ENCODE measurements at places on chromosomes 2 and 18.

GRCh38 chr2:37686792-37687526, 15.5 kb upstream of the CDC42EP3 start:
- no peak for DNase-seq

DNA sequence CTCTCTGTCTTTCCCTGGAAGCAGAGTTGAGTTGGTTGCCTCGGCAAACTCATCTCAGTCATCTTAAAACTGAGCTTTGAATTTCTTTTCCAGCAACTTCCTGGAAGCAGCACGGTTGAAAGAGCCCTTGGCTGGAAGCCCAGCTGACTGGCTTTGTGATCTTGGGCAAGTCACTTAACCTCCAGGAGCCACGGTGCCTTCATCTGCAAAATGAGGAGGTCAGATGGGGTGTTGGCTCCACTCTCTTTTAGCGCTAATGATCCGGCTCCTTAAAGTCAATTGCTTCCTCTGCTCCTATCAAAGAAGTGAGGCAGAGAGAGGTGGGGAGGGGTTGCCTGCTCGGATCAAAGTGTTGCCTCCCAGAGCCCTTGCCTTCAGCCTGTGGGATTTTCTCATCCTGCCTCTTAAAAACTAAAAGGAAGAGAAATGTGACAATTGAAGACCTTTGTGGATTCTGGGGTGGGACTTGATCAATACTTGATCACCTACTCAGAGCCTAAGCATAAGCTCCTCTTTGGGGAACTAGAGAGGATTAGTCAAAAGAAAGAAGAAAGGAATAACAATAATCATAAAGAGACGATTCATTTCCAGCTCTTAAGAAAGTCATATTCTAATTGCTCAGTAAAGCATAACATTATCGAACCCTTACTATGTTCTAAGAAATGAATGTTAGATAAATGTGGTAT, 86.6 kb downstream of the MYCN start:
- DNase-seq: no peak

- DNase-seq: no peak
Observed at GRCh38 chr18:10973567-10974203, 175.7 kb downstream of the PIEZO2 start.

- no peak for DNase-seq
Observed at GRCh38 chr2:119290859-119291587, 67.4 kb downstream of the STEAP3 start.

- DNase-seq: no peak
Observed at GRCh38 chr18:30481871-30482270, 560.7 kb downstream of the DSC3 start.

GRCh38 chr2:84870306-84870705, 10.6 kb downstream of the TRABD2A start:
- no peak for DNase-seq

DNA sequence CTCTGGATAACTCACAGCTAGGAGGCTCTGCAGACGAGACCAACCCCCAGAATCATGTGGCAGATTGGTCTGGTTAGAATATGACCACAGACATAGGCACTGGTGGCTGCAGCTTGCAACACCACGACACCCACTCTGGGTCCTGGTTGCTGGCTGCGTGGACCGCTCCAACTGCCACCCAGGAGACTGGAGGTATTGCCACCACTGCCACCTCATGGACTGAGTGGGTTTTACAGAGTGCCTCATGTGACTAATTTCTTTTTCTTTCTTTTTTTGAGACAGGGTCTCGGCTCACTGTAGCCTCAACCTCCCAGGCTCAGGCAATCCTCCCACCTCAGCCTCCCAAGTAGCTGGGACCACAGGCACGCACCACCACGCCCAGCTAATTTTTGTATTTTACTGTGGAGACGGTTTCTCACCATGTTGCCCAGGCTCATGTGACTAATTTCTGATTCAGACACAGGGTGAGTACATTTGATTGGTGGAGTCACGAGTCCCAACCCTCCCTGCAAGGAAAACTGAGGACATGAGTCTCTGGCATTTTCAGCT, 29.9 kb upstream of the NT5DC4 start:
- DNase-seq: no peak

Data from KG1 (cell line).